ENCODE measurements at places on chromosomes 6 and 20.

GRCh38 chr6:159654483-159655098 lies 38.5 kb downstream of the SOD2 start:
- peak; percentile 13 for DNase-seq

GRCh38 chr6:108677894-108678293 lies 117.2 kb downstream of the FOXO3 start:
- DNase-seq = no peak

DNA sequence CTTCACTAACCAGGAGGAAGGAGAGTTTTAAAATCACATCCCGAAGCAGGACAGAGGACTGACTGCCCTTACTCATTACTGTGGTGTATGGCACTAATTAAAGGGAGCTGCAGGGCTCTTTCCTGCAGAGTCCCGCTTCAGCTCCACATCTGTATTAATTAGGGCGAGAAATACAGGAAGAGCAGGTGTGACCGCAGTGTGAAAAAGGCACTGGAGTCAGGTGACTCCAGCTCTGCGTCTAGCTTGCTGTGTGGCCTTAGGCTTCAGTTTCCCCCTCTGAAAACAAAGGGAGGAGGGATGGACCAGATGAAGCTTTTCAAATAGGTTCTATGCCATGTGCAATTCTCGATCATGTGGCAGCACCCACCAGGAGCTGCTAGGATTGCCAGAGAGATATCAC lies 34.0 kb downstream of the KIAA1755 start:
- no peak for DNase-seq

DNA sequence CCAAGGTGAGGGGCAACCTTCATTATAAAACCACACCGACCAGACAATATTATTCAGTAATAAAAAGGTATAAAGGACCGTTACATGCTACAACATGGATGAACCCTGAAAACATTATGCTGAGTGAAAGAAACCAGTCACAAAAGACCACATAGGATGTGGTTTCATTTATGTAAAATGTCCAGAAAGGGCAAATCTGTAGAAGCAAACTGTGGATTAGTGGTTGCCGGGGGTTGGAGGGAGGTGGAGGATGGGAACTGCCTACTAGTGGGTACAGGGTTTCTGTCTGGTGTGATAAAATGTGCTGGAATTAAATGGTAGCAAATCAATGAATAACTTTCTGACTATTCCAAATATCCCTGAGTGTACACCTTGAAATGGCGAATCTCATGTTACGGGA lies 10.2 kb upstream of the PRND start:
- no peak for DNase-seq

- DNase-seq = no peak
These were observed 4.4 kb downstream of the SRMS start for GRCh38 chr20:63543131-63543530.

GRCh38 chr6:151012321-151013294 lies 147.1 kb downstream of the MTHFD1L start:
- no peak for DNase-seq

DNA sequence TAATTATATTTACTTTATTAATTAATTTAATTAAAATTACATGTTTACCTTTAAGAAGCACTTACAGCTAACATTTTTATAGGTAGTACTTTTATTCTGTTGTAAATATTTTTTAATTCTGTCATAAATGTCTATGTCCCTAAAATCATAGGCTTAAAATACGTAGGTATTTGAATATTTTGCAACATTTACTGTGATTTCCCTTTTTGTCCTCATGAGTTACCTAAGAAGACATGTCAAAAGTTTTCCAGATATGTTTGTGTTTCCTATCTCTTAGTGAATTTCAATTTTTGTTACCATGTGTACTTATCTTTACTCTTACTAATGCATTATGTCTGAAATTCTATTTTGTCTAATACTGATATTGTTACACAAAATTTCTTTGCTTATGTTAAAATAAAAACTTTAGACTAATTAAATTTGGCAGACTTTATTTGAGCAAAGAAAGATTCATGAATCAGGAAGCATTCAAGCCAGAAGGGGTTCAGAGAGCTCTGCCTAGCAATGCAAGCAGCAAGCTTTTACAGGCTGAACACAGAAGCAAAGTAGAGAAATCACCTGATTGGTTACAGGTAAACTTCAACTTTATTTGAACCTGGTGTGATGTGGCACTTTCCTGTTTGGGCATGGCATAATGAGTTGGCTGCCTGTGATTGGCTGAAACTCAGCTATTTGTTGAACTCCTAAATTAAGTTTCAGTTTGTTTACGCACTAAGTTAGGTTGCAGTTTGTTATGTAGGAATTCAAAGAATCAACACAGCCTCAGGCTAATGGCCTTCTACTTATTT lies 123.2 kb upstream of the TMEM170B start:
- DNase-seq = no peak

Measured in stimulated activated naive CD8-positive, alpha-beta T cell treated with anti-CD3 and anti-CD28 coated beads, Interleukin-15, amount 100 ng/mL, for 72 hours (primary cell).